ENCODE measurements at places on chromosomes 12 and 14.

DNA sequence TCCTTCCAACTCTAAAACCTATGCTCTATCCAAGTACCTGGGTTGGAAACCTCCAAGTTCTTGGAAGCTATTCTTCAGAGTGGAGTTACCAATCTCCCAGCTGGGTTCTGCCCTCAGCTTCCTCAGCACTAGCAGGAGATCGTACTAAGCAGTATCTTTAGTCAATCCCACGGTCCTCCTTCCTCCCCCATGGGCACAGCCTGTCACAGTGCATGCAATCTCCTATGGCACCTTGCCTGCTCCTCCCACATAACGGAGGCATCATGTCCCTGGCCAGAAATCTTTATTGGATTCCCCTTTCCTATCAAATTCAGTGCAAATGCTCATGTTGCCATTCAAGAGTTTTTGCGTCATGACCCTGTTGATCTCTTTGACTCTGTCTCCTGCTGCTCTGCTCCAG, 5.4 kb upstream of the LPAR5 start:
- DNase-seq, result no peak

GRCh38 chr12:1592444-1593173, 1.8 kb downstream of the FBXL14 start:
- no peak for DNase-seq

DNA sequence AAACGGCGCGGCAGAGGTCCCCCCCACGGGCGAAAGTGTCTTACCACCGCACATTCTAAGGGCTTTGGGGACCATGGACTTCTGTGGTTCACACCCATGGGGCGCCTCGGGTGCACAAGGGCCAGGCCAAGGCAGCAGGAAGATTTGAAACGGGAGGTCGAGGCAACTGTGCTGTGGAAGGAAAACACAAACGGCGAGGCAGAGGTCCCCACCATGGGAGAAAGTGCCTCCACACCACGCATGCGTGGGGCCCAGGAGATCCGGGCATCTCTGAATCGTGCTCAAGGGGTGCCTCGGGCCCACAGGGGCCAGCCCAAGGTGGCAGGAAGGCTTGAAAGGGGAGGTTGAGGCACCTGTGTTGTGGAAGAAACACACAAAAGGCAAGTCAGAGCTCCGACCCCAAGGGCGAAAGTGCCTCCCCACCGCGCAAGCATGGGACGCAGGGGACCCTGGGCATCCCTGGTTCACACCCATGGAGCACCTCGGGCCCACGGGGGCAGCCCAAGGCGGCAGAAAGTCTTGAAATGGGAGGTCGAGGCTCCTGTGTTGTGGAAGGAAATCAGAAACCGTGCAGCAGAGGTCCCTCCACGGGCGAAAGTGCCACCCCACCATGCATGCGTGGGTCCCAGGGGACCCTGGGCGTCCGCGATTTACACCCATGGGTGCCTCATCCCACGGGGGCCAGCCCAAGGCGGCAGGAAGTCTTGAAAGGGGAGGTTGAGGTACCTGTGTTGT, 371.0 kb downstream of the ALG10 start:
- DNase-seq, result no peak

DNA sequence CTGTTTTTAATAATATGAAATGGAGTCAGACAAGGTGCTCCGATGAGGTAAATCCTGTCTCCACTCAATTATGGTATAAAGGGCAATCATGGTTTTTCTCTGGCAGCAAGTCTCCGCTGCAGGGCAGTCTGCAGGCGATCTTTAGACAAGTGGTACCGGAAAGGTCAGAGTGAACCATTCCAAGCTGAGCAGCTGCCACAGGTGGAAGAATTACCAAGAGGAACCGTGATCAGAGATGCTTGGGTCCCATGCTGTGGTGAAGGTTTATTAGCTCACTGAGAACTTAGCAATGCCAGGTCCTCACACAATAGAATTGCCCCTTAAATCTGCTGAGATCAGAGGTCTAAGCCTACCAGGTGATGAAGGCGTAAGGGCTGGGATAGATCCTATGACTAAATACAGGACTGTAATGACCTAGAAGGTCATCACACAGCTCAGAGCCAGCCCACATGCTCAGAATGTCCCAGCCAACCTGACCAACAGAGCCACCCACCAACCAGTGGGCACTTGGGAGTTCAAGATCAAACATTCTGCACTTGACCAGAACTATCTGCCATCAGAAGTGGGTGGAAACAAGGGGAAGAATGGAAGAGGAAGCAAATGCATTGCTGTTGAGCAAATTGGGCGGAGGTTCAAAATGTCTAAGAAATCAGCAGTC, 175.2 kb upstream of the BCL2L14 start:
- no peak for DNase-seq

DNA sequence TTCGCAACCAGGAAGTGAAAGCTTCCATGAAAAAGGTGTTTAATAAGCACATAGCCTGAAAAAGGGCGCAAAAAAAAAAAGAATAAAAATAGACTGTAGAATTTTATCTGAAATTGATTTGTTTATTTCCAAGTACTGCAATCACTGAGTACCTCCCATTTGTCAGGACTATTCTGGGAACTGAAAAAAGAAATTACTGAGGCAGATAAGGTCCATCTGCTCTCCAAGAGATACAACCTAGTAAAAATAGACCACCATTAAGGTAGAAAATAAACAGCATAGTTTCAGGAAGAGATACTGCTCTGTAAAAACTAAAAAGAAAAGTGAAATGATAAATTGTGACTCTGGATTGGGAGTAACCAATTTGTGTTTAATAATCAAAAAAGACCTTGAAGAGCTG, 24.7 kb downstream of the OR4N2 start:
- no peak for DNase-seq

DNA sequence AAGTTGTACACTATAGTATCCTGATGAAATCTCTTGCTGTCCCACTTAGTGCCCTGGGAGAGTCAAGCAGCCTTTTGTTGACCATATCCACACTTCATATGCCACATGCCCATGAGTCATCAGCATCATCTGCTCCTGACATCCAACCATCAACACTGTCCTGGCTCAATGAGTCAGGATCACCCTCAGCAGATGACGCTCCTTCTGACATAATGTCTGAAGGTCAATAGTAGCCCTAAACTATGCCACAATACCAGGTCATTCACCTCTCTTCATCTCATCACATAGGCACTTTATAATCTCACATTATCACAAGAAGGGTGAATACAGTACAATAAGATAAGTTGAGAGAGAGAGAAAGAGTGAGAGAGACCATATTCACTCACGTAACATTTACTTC, 369.0 kb upstream of the FAR2 start:
- peak; percentile 75 for DNase-seq

GRCh38 chr14:71403656-71404055, 496.4 kb downstream of the PCNX1 start:
- no peak for DNase-seq

DNA sequence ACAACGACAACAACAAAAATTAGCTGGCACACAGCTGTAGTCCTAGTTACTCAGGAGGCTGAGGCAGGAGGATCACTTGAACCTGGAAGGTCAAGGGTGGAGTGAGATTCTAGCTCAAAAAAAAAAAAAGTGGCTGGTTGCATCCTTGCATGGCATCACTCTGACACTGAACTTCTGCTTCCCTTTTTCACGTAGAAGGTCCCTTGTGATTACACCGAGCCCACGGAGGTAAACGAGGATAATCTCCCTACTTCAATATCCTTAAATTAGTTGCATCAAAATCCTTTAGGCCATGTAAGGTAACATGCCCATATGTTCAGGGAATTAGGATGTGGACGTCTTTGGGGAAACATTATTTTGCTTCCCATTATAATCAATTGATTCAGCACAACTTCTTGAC, 4.0 kb upstream of the PPP4R4 start:
- DNase-seq, result no peak

- no peak for DNase-seq
Observed at GRCh38 chr14:25010471-25010870, 39.5 kb downstream of the STXBP6 start.

DNA sequence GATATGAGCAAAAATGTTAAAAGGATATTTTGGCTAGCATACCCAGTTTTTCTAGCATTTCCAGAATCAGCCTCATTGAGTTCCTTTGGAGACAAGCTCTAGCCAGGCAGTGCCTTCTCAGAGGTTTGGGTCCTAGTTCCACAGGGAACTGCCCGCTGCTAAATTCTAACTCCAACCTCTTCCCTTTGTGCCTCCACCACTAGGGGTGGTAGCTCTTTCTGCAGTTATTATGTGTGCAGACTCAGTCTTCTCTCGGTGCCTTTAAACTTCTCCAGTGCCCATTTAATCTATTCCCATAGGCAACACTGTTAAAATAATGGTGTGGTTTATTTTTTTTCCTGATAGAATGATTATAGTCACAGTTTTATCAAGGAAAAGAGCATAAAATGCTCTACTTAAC, 21.5 kb upstream of the SLC25A3 start:
- DNase-seq, result no peak

GRCh38 chr14:91412939-91413338, 4.7 kb downstream of the CCDC88C start:
- DNase-seq, result no peak

- no peak for DNase-seq
Observed at GRCh38 chr14:69711477-69711876, 55.5 kb upstream of the SRSF5 start.

- no peak for DNase-seq
Observed at GRCh38 chr14:52061390-52061789, 7.5 kb downstream of the NID2 start.

- peak; percentile 72 for DNase-seq
Observed at GRCh38 chr14:60981633-60982455, 799 bp downstream of the SLC38A6 start.

- DNase-seq, result no peak
Observed at GRCh38 chr14:95097385-95097784, 59.9 kb downstream of the DICER1 start.

DNA sequence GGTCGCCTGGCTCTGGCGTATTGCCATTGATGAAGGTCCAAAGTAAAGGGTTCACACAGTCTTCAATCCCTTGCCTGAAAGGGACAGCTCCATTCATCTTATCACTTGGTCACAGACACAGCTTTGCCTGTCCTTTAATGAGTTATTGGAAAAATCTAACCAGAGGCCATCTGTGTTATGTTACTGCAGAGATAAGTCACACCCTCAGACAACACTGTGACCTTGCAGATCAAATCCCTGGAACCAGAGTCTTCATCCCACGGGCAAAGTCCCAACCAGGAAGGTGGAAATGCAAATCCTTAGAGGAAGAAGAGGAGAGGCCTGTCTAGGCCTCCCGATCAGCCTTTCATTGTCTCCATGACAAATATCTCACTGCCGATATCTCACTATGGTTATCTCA, 68.3 kb upstream of the SCN8A start:
- no peak for DNase-seq

DNA sequence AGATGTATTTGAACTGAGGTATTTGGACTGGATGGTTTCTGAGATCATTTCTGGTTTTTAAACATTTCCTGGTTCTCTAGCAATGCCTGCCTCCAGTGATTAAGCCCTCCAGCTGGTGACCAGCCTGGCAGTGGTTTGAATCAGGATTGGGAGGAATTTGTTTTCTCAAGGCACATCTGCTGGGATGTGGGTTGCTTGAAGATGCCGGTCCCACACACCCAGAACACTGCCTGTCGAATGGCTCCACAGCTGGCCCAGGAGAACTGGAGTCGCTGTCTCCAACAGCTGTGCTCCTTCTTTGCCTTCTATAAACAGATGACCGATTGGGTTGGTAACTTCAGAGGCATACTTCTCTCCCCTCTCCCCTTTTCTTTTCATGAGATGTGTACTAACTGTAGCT, 258.0 kb upstream of the DDHD1 start:
- no peak for DNase-seq

GRCh38 chr14:77344377-77344996, 23.7 kb downstream of the GSTZ1 start:
- no peak for DNase-seq

DNA sequence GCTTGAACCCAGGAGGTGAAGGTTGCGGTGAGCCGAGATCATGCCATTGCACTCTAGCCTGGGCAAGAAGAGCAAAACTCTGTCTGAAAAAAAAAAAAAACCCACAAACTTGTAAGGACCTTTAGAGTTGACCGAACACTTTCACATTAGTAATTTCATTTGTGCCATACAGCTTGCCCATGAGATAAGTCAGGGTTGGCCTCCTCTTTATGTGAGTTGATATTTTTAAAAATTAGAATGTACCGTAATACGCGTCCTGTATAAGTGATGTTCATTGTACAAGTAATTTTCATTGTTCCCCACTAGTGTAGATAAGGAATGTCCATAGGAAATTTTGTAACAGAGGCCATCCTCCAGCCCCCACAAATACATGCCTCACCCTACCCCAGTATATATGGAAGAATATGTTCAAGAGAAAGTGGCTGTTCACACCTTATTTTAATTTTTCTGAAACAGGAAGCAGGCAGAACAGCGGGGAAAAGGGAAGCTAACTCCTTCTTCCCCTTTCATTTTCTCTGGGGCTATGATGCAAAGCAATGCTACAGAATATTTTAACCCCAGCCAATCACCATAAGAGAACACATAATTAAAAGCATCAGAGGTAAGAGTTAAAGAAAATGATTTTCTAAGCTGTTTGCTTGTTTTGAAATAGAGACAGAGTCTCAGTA, 31.9 kb upstream of the HIF1A start:
- DNase-seq, result no peak

- DNase-seq, result no peak
Observed at GRCh38 chr14:103702497-103703432, 12.5 kb downstream of the XRCC3 start.

DNA sequence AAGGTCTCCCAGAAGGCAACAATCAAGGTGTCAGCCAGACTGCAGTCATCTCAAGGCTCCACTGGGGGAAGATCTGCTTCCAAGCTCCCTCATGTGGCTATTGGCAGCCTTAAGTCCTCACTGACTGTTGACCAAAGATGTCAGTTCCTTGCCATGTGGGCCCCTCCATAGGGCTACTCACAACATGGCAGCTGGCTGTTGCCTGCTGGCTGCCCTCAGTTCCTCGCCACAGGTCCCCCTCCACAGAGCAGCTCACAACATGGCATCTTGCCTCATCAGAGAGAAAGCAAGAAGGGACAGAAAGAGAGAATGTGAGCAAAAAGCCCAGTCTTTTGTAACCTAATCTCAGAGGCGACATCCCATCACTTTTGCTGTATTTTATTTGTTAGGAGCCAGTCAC, 34.4 kb upstream of the EGLN3 start:
- no peak for DNase-seq

GRCh38 chr12:109652233-109652976, 61.2 kb upstream of the FAM222A start:
- DNase-seq, result no peak

DNA sequence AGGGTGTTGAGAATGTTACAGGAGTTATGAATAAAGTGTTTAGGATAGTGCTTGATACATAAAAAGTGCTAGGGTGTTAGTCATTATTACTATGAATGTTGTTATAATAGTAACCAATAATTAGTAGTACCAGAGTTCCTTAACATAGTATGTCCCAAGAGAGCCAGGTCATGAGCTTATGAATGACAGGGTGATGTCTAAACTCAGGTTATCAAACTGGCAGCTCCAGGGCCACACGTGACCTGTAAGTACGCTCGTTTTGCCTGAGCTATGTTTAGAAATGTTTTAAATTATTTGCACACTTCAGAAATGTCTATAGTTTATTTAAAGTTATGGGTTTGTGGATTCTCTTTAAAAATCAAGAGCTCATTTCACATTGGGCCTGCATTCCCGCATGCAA, 14.1 kb upstream of the GRIP1 start:
- no peak for DNase-seq

- no peak for DNase-seq
Observed at GRCh38 chr12:103043531-103044486, 86.3 kb downstream of the ASCL1 start.

Data from endothelial cell of umbilical vein (primary cell).